ENCODE measurements at places on chromosomes 5 and 9.

DNA sequence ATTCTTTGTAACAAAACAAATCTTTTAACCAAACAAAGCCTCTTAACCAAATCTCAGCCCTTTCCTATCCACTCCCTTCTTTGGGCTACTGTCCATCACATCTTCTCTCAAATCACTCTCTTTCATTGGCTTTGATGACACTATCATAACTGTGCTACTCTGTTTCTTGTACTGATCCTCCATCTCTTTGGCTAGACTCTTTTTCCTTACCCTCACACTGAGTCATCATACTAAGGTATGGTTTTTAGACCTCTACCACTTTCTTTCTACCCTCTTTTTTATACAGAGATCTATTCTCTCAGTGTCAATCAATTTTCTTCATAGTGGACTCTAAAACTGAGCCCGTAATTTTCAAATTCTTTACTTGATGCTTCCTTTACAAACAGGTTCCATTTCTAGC, 174.9 kb downstream of the RAPGEF6 start:
- no peak for DNase-seq

GRCh38 chr9:122223435-122223834, 5.3 kb downstream of the LHX6 start:
- DNase-seq, result no peak

DNA sequence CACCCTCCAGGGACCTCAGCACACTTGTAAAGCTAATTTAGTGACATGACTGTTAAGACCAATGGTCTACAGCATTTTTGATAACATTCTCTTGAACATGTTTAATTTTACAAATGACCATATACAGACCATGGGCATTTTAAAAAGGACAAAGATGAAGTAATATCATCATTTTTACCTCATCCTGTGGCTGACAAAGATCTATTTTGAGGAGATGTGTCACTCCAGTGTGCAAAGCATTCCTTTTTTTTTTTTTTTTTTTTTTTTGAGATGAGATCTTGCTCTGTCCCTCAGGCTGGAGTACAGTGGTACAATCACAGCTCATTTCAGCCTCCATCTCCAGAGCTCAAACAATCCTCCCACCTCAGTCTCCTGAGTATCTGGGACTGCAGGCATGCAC, 118.2 kb upstream of the TBC1D2 start:
- peak; percentile 27 for DNase-seq

DNA sequence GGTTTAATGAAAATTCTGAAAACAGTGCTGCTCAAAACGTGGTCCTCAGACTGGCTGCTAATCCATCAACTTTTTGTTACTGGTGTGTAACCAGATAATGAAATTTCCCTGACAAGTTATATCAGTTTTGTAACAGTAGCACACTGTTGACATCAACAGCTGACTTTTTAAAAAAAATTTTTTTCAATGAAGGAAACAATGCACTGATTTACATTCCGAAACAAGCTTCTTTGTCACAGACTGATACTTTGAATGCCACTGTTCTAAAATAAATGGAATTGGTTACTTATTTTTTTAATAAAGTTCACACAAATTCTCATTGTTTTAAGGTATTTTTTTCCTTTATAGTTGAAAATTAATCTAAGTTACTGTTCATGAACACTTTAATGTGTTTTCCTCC, 169.1 kb downstream of the NIPBL start:
- DNase-seq, result no peak

DNA sequence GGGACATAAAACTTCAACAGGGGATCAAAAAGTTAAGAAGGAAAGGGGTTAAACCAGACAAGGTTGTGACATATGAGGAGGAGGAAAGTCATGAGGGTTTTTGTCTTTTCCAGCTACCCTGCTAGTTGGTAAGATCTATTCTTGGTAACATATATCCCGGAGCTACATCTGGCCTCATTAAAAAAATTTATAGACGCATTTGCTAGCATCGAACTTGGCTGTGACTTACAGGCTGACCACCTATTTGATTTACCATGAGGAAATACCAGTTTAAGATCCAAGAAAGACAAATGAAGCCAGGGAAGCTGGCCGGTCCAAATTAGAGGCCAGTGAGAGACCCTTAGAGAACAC, 87.6 kb upstream of the NIPAL4 start:
- no peak for DNase-seq

DNA sequence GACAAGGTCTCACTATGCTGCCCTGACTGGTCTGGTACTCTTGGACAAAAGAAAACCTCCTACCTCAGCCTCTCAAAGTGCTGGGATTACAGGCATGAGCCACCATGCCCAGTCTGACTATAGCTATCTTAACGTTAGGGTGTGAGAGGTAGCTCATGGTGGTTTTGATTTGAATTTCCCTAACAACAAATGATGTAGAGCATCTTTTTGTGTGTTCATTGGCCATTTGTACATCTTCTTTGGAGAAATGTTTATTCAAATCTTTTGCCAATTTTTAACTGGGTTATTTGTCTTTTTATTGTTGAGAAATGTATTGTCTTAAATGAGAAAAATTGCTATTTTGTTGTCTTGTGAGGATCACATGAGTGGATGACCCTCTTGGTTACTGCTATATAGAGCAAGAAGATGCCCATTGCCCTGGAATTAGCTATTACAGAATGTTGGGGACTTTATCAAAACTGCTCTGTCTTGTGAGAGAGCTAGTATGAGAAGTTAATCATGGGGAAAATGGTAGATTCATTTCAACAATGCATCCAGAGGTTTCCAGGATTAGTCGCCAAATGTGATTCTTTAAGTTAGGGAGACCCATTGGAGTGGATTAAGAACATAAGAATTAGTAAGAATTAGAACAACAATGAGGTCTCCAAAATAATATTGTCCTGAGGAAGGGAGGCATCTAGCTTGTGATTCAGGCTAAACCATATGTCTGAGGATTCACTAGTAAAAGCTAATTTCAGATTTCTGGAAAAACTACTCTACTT, 124.3 kb upstream of the MOCS2 start:
- no peak for DNase-seq

- no peak for DNase-seq
Measured at GRCh38 chr9:17777465-17777864, 198.6 kb downstream of the SH3GL2 start.

DNA sequence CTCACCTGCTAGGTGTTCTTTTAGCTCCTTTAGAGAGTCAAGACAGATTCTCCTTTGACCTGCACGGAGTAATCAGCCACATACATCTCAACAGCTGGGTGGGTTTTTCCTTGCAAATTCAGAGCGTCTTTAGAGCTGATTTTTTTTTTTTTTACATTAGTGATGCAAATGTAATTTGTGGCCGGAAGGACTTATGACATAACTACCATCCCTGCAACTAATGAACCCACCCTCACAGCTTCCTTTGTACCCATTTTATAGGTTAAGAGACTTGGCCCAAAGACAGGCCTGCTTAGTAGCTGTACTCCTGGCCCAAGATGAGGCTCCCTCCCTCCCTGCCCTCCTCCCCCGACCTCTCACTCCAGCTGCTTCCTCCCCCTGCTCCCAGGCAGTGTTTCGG, 69.9 kb upstream of the NIPAL4 start:
- DNase-seq, result no peak

- DNase-seq, result peak; percentile 69
Measured at GRCh38 chr5:39376293-39376714, 12.0 kb upstream of the C9 start.

GRCh38 chr9:20526500-20527319, 95.6 kb downstream of the MLLT3 start:
- DNase-seq, result no peak

Data from inflammatory macrophage treated with lipopolysaccharide for 4 hours (primary cell).